NCI-H1417 treated with DMSO at 0.1 percent for 48 hours (cell line): ENCODE measurements at places on chromosomes 2 and 18.
A peak's percentile ranks its signal among the peaks of the same experiment; 100 is the strongest.

GRCh38 chr18:1760901-1761300 is 810.4 kb downstream of the METTL4 start:
- DNase-seq, result no peak

- DNase-seq, result no peak
Measured at GRCh38 chr2:39724828-39725144, 54.3 kb downstream of the THUMPD2 start.

GRCh38 chr2:118989481-118989880 is 47.5 kb downstream of the MARCO start:
- no peak for DNase-seq

GRCh38 chr18:56413862-56414261 is 224.5 kb downstream of the TXNL1 start:
- DNase-seq, result no peak

GRCh38 chr2:129903586-129904425 is 75.7 kb upstream of the RAB6C start:
- DNase-seq, result no peak

GRCh38 chr2:134588556-134588955 is 130.2 kb downstream of the TMEM163 start:
- DNase-seq, result no peak

DNA sequence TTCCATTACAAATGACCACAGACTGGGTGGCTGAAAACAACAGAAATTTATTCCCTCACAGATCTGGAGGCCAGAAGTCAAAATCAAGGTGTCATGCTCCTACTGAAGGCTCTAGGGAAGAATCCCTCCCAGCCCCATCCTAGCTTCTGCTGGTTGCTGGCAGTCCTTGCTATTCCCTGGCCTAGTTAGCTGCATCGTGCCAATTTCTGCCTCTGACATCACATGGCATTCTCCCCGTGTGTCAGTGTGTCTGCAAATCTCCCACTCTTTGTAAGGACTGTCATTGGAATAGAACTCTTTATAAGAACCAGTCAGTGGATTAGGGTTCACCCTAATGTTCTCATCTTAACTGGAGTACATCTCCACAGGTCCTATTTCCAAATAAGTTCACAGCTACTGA is 30.5 kb upstream of the NCKAP5 start:
- no peak for DNase-seq

DNA sequence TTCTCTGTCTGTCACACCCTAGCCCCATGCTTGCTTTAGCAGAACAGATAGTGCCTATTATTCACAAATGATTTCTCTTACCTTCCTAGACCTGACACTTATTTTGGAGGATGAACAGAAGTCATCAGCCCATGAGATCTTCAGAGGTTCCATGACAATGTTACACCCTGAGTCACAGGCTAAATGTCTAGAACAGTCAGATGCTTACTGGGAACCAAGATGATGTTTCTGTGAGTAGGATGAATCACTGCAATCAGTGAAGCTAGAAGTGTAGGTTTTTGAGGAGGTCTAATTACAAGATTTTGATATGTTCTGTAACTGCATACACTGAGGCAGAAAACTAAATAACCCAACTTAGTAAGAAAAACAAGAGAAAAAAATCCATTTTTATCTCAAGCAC is 123.0 kb upstream of the THUMPD2 start:
- DNase-seq, result no peak

DNA sequence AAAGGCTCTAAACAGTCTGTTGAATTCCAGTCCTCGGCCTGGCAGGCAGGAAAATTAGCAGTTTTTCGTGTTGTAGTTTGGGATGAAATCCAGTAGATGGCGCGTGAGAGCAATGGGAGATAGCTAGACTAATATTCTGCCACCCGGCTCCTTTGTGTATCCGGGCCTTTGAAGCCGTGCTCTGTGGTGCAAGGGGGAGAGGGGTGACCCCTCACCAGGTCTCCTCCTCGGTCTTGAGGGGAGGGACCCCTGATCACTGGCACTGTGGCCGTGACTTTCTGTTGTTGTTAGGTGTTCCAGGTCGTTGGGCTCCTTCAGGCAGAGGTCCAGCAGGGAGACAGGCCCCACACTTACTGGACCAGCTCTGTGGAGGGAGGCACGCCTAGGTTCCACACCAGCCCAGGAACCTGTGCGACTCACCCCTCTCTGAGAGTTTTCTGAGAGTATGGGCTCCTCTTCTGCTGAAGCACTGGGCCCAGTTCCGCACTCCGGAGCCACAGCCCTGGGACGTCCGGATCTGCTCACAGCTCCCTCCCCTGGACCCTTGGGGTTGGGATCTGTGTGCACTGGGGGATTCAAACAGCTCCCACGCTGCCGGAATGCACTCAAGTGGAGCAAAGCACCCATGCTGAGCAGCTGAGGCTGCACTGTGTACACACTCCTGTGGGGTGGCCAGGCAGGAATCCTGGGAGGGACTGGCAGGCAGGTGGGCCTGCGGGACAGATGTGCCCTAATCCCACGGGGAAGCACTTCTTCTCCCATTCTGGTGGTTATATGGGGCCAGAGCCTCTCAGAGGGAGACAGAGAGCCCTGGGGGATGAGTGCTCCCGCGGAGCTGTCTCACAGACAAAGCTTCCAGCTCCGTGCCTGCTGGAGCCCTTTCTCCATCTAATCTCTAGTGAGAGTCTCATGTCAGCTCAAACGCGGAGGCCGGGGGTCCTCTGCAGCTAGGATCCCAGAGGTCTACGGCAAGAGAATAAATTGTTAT is 8.8 kb downstream of the GKN2 start:
- peak; percentile 72 for DNase-seq

- DNase-seq, result no peak
Measured at GRCh38 chr2:169734169-169734847, 676 bp downstream of the KLHL23 start.

GRCh38 chr2:200373231-200373630 is 66.7 kb downstream of the SPATS2L start:
- no peak for DNase-seq

- no peak for DNase-seq
Measured at GRCh38 chr2:150174056-150174805, 313.2 kb downstream of the RND3 start.

DNA sequence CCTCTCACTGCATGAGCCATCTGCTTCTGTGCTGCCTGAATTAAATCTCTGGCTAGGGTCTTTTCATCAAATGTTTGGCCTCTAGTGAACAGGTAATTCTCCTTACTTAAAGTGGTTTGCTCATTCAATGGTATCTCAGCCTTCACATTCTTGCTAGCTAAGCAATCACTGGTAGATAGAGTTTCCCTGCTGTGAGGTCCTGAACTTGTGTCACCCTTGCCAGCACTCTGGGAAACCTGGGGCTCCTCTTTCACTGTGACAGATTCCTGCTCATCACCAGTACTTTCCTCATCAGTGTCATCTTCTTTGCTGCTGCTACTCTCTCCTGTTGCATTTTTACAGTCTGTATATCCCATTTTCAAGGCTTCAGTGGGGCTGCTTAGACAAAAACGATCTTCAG is 69.1 kb upstream of the DTNB start:
- DNase-seq, result no peak

DNA sequence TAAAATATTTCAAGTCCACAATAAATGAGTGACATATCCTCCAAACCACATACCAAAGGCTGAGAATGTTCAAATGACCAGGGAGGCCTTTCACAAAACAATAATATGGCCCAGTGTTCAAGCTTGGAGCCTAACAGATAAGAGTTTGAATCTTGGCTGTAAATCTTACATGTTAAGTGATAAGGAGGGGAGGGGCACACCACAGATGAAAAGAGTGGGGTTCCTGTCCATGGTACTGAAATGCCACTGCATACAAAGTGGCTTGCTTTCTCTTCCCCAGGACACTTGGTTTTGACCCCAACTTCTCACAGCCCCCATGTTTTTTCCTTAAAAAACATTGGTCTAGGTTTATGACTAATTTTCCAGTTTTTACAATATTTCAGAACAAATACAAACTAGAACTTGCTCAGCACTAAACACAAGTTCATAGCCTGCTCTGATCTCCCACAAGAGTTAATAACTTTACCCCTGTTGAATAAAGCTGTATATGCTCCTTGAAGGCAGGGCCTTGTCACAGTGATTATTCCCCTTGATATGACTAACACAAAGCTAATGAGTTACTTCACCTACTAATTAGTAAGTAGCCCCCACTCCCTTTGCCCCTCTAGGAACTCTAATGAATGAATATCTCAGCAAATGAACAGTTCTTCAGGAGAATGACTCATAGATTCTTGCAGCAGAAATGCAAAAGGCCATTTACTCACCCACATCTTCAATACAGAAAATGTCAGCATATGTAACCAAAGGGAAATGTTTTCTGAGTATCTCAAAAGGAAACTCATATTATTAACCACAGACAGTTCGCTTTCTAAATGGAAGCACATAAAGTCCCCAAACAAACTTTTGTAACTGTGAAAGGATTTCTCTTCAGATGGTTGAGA is 142.2 kb downstream of the SATB2 start:
- DNase-seq, result no peak

DNA sequence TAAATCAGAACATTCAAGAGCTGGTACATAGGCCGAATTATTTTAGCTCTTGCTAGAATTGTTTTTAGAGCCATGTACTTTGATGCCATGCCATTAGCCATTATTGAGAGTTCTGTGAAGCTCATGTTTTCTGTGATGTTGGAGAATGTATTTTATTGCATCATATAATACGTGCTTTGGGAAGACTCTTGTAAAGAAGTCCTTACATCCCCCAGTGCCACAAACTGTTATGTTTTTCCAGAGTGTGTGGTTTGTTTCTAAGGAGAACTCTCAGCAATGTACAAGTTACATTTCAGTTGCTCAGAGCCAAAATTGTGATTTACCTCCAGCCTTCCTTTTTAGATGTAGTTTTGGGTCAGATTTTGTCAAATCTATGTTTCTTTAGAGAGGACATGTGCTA is 148.6 kb downstream of the HAUS1 start:
- no peak for DNase-seq

DNA sequence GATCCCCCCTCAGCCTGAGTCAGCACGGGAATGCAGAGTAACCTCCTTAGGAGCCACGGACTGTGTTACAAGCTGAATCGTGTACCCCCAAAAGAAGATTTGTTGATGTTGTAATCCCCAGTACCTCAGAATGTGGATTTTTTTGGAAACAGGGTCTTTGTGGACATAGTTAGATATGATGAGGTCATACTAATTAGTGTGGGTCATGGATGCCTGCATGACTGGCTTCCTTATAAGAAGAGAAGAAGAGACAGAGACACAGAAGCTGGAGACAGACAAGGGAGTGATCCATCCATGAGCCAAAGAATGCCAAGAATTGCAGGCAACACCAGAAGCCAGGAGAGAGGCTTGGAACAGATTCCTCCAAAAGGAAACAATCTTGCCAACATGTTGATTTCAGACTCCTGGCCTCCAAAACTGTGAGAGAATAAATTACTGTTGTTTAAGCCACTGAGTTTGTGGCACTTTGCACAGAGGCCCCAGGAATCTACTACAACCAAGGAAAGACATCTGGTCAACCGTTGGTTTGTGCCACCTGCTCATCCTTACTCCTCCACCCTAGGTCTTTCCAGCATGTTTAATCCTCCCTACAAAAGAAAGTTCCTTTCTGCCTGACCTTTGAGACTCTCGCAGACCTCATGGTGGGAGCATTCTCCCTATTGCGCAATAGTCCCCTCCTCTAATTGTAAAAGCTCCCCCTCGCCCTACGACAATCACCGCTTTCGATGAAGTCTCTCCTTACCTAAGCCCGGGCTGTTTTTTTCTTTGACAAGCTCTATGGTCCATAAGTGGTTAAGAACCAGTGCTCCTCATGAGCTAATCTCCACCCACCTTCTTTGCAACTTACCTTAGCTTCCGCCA is 91.6 kb downstream of the DNER start:
- no peak for DNase-seq

GRCh38 chr18:56475250-56475649 is 163.1 kb downstream of the TXNL1 start:
- DNase-seq, result no peak

- no peak for DNase-seq
Measured at GRCh38 chr2:196012314-196012713, 56.3 kb downstream of the DNAH7 start.

DNA sequence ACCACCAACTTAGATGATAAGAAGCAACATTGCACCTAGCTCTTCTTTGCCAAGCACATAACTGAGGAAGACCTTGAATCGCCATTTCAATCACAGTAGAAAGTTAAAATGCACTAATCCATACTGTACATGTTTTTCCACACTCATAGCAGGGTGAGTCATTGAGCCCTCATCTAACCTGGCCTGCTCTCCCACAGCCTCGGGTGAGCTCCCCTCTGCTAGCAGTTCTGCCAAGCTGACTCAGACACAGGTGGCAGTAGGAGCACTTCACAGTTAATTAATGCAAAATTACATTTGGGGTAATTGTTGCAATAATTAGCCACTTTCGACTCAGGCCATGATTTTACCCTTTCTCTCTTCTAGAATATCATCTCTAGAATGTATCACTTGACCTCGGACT is 1632.8 kb upstream of the CELF4 start:
- no peak for DNase-seq

GRCh38 chr2:151063271-151063670 is 198.4 kb downstream of the RBM43 start:
- DNase-seq, result peak; percentile 48

DNA sequence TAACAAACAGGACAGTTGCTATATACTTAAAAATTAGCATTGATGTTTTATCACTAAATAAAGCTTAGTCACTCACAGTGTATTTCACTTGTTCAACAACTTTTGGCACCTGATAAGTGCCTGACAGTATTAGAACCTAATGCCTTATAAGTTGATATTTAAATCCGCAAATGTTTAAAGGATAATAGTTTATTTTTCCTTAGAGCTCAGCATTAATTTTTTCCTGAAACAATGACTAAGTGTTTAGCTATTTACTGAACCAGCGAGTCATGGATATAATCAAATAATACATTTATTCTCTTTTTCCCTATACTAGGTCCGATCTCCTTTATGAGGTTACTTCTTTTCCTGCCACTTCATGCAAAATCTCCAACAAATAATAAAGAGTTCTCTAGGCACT is 146.0 kb upstream of the PGAP1 start:
- no peak for DNase-seq
